Stimulated activated CD4-positive, alpha-beta T cell treated with anti-CD3 and anti-CD28 coated beads, Interleukin-1b, Interleukin-23, amount 100 ng/mL, for 4 hours (primary cell): ENCODE measurements at places on chromosomes 7 and 10.

DNA sequence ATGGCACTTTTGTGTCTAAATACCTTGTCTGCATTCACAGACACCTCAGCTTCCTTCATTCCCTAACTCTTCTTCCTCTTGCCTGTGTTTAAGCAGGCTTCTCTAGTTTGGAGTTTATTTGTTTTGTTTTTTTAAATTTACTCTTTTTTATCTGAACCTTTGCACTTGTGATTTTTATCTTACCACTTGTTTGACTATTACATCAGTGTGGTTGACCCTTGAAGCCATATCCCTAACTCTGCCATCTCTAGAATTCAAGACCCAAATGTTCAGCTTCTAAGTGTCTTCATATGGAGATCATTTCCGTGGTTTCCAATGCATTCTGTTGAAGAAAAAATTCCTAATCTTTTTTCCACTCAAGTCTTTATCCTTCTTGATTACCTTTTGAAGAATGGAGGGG, 233.3 kb downstream of the KIAA1217 start:
- no peak for DNase-seq

- peak; percentile 17 for DNase-seq
These were observed 14.8 kb upstream of the WAPL start for GRCh38 chr10:86536294-86536861.

DNA sequence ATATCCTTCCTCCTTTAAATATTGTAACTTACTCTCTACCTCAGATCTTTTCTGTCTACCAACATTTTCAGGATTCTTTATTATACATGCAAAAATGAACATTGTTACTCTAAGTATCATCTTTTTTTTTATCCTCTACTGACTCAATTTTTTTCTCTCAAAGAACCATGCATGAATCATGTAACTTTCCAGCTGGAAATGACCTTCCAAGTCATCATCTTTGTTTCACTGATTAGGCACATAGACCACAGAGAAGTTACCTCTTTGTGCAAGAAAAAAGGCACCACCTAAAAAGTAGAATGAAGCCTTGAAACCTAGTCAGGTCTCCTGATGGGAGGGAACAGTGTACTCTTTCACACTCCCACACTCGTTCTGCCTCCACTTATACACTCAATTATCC, 234.9 kb downstream of the HGF start:
- no peak for DNase-seq

GRCh38 chr7:155555116-155555695, 8.8 kb upstream of the CNPY1 start:
- DNase-seq: no peak

DNA sequence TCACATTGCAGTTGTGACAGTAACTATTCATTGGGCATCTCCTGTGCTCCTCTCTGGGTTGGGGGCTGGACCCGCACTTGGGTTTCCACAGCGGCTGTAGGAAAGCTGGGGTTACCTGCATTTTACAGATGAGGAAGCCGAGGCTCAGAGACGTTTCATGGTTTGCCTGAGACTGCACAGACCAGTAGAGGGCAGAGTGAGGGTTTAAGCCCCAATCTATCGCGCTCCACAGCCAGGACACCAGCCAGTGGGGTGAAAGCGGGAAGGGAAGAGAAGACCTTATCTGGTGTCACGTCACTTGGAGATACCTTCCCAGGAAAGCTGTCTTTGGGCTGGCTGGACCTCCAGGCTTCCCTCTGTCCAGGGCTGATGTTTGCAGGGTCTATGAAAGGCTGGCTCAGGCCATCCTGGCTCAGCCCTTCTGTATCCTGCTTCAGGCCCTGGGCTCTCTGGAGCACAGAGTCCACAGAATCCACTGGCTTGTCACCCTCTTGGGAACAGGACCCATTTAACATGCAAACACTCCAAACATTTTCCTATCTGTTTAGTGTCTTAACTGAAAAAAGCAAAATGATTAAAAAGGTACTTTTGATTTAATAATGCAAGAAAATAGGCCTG, 167.7 kb downstream of the EMX2 start:
- DNase-seq: no peak

DNA sequence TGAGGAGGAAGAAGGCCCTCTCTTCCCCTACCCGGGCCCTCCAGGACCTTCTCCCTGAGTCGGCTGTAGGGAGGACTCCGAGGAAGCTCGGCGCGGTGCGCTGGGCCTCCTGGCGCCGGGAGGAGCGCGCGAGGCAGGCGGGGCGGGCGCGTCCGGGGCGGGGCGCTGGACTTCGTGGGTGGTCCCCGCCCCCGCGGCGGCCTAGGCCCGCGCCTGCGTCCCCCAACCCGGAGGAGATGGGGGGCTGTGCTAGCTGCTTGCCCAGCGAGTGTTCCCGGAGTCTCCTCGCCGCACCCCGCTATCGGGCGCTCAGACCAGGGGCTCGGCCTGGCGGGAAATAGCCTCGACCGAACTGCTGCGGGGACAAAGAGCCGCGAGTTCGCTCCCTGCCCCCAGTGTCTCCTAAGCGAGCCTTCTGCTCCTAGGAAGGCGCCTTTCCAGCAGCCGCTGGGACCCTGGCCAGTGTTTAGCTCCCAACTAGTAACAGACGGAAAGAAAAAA, 19.2 kb upstream of the SMO start:
- peak; percentile 45 for DNase-seq

DNA sequence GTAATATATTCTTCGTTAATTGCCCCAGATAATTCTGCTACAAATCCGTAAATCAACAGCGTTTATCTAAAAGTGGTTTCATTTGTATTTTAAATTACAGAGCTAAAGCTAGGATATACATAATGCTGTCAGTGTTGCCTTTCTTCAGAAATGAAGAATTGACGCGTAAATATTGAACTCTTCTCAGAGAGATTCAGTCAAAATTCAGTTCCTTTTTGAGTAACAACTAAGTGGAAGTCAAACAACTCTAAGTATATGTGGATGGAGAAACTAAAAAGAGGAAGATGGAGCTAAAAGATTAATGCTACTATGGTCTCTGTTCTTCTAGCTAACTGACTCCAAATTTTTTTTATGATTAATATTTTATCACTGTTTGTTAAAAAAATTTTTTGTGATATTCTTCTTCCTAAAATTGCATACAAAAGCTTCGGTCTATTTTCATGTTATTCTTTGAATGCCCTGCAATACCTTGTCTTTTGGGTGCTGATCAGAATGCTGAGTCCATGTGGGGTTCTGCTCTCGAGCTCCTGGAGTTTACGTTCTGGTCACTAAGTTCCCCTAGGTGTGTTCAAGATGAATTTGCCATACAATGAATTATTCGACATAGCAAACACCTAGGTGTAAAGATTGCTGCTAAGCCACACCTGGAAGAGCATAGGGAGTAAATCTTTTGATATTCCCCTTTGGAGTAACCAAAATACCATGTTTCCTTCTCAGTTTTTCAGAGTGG, 20.7 kb downstream of the MDFIC start:
- DNase-seq: no peak

GRCh38 chr10:59553162-59553900, 156.3 kb downstream of the SLC16A9 start:
- no peak for DNase-seq

DNA sequence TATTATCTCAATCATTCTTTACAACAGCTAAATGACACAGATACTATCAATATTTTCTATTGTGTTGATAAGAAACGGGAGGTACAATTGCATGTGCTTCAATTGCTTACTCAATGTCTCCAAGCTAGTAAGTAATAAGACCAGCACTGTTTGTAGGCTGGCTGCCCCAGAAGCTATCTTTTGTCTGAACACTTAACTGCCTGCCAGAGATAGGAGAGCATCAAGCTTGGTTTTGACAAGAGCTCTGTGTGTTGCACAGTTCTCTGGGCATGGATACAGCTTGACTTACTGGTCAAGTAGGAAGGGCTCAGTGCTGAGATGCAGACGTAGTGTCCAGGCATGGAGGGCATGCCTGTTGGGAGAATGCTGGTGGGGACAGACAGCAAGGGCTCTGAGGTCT, 26.3 kb upstream of the CAPZA2 start:
- DNase-seq: no peak

DNA sequence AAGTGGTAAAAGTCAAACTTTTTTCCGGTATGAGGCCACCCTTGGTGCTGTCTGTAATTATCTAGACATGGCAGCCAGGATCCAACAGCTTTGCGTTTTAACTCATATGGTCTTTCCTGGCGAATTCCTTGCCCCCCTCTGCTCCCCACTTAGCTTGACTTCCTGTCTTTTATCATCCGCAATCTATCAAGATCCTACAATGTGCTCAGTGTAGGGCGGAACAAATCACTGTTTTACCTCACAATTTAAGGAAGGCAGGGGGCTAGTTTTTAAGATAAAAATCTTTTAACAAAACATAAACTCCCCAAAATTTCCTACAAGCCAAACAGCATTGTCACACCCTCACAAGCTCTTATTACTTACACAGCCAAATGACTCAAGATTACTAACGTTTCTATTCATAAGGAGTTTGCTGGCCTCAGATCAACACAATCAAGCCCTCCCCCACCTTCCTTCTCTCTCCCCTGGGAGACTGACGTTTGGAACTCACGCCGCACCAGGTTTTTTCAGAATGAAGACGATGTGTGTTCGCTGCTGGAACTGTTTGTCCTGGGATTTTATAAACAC, 1.3 kb upstream of the CDK14 start:
- DNase-seq: no peak

- no peak for DNase-seq
These were observed 179.1 kb downstream of the RPS24 start for GRCh38 chr10:78212786-78213175.

GRCh38 chr10:101286248-101287046, 57.2 kb upstream of the LBX1 start:
- DNase-seq: no peak

DNA sequence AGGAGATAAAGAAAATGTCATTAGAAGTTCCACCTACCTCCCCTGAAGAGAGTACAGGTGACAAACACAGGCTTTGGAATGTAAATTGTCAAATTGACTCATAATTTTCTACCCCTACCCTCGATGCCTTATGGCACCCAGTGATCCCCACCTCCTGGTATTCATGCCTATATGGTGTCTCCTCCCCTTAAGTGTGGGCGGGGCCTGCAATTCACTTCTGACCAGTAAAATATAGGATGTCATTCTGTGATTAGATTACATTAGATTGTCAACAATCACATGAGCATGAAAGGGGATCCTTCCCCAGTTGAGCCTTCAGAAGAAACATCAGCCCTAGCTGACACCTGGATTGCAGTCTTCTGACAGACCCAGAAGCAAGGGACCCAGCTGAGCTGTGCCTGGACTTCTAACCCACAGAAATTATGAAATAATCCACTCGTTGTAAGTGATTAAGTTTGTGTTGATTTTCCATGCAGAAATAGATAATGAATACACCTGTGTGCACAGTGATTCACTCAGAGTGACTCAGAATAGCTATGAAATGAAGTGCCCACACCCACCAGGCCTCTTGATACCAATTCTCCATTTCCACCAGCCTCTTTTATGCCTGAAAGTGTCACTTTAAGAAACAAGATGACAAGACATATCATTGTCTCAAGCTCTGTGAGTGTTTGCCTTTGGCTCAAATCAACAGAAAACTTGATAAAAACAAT, 8.5 kb upstream of the SLC39A12 start:
- no peak for DNase-seq

DNA sequence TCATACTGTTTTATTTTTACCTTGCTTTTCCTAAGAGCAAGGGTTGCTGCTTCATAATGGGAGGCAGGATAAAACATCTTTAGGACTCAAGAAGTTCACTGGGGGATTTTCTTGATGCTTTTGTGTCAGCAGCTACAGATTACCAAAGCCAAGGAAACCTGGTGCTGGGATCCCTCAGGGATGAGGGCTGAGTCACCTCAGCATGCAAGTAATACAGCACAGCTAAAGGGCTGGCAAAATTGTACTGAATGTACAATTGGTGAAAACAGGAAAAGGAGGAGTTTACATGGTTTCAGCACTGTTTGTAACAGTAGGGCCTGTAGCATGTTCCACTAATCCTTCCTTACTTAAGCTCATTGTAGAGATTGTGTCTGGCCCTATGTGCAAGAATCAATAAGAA, 1056.8 kb downstream of the SORCS1 start:
- no peak for DNase-seq

- DNase-seq: no peak
These were observed 532.2 kb upstream of the CNTNAP2 start for GRCh38 chr7:145584401-145584800.

DNA sequence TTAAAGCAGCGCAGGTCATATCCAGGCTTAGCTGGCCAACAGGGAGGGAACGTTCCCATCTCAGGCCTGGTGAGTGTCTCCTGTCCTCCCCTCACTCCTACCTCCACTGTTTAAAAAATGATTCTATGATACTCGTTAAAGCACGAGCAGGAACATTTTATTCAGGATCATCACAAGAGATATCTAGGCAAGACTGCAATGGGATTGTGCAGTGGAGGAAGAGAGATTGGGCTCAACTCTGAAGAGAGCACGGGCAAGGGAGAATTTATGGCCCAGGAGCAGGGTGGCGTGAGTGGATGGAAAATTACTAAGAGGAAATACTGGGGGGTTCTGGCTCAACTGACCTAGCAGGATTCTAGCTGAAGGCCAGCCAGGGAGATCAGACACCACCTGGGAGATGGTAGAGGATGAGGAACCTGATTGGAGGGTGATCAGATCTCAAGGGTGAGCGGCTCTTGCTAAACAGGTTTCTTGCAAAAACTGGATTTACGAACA, 9.0 kb upstream of the HSPB1 start:
- no peak for DNase-seq

GRCh38 chr7:2166625-2167280, 66.0 kb downstream of the MAD1L1 start:
- no peak for DNase-seq

DNA sequence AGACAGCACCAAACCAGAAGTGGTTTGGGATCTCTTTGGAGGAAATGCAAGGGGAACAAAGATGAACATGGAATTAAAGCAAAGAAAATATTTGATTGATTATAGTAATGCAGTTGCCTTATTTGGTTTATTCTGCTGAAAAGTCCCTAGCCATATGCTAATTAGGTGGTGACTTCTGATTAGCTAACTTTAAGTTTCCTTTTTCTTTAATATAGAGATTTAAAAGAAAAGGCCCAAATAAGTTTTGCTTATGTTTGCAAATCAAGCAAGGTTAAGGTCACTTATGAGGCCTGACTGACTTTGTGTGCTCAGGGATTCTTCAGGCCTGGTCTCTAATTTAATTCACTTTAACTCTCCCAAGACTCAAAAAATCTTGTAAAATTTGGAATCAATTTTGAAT, 6.2 kb upstream of the ANKRD22 start:
- DNase-seq: no peak

- no peak for DNase-seq
These were observed 528.7 kb upstream of the DPP6 start for GRCh38 chr7:153523320-153524015.

- DNase-seq: no peak
These were observed 599.3 kb upstream of the CELF2 start for GRCh38 chr10:10418387-10418786.

GRCh38 chr7:90178679-90179278, 24.5 kb downstream of the STEAP1 start:
- DNase-seq: no peak

- no peak for DNase-seq
These were observed 9.0 kb downstream of the A1CF start for GRCh38 chr10:50876429-50876828.

GRCh38 chr10:56745490-56745889, 384.4 kb upstream of the ZWINT start:
- no peak for DNase-seq

- DNase-seq: peak; percentile 32
These were observed 4.1 kb upstream of the C10orf120 start for GRCh38 chr10:122703483-122704448.

- DNase-seq: no peak
These were observed 184.7 kb upstream of the PCDH15 start for GRCh38 chr10:54985732-54986131.
